GM12891 (cell line): ENCODE measurements at places on chromosomes 5 and 9.
A peak's percentile ranks its signal among the peaks of the same experiment; 100 is the strongest.

DNA sequence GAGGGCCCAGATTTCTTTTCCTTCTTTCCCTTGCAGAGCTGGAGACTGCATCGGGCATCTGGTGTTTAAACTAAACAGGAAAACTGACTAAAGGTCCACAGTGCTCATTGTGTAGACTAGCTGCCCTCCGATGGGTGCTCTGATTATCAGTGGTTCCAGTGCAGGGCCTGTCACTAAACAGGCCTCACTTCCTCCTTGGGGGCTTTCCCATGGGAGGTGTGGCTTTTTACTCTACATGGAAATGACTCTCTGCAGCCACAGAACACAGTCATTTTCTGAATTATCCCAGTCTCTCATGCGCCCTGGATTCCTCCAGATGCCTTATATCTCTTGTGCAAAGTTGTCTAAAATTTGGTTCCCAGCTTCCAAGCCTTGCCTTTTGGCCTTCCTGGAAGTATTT is 199.2 kb downstream of the TRIO start:
- no peak for DNase-seq

GRCh38 chr5:34695275-34696027 is 39.3 kb downstream of the RAI14 start:
- no peak for DNase-seq

DNA sequence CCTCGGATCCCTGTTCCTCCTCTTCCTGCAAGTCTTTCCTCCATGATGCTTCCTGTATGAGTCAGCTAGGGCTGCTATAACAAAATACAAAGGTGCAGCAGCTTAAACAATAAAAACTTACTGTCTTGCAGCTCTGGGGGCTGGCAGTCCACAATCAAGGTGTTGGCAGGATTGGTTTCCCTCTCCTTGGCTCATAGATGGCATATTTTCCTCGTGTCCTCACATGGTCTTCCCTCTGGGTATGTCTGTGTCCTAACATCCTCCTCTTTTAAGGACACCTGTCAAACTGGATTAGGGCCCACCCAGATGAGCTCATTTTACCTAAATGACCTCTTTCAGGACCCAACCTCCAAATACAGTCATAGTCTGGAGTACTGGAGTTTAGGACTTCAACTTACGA is 117.5 kb downstream of the MED10 start:
- no peak for DNase-seq

DNA sequence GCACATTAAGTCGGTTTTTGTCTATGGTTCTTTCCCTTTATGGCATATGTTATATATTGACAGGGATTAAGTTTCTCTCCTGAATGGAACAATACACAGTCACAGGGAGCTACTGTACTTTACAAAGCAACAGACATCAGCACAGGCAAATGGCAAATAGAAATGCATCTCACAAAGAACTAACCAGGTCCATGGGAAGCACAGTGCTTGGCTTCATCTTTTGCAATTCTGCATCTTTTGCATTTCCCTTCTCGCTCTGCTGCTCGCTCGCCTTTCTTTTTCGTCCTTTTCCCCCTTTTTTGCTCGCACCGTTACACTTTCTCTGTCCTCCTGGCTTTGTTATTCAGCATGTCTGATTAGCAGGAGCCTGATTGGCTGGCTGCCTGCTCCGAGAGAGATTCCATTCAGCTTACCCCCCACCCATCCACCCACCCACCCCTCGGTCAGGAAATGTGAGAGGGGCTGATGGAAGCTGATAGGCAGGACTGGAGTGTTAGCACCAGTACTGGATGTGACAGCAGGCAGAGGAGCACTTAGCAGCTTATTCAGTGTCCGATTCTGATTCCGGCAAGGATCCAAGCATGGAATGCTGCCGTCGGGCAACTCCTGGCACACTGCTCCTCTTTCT is at the start of gene ADAMTSL1:
ADAMTSL1 (plus strand) TSS at position 502 of the 628 bp plus-strand sequence; CDS start at position 582, 80 bp downstream.
- no peak for DNase-seq

GRCh38 chr9:127874301-127875221 is 2.9 kb downstream of the AK1 start:
- no peak for DNase-seq

GRCh38 chr5:41874512-41875060 is 4.4 kb upstream of the OXCT1 start:
- no peak for DNase-seq

GRCh38 chr9:124102363-124102762 is 90.8 kb downstream of the LHX2 start:
- DNase-seq, result no peak

DNA sequence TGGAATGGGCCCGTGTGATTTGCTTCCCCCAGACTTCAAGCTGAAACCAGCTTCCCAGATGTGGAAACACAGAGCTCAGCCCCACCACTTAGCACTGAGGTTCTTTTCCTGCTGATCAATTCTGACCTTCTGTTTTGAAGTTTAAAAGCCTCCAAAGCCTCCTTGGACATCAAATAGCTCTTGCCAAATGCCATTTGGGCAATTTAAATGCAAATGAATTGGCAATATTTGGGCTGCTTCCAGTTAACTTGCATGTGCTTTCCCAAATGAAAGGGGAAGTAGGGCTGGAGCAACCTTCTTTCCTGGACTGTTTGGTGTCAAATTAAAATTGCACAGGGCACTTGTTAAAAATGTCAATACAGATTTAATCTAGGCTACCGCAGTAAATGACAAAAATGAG is 710.5 kb downstream of the TLR4 start:
- no peak for DNase-seq

DNA sequence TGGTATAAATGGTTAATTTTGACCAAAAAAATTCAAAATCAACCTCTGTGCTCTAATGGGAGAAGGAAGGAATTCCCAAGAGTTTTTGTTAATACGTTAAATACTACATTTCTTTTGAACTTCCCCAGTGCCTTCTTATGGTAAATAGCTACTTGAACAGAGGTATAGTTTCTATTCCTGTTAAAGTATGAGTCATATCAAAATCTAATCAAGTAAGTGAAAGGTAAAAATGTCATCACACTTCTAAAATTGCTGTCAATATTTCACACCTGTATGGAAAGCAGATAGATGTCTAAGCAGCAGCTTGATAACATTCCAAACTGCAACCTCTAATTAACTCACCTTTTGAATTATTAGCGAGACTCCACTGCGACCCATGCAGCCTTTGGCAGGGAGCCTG is 214.1 kb upstream of the MEF2C start:
- no peak for DNase-seq

DNA sequence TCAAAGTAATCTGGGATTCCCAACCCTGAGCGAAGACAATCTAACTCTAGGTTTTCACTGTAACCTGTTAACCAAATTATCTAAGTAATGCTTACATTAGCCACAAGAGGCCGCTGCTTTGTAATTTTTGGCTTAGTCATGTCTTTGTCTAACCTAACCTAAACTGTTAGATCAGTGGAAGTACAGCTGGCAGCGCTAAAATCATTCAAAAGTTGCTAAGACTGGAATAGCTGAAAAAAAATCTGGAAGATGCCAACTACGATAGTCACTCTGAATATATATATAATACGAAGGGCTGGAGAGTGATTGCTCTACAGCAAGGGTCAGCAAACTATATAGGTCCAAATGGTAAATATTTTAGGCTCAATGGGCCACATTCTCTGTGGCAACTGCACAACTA is 60.2 kb downstream of the FBXO38 start:
- DNase-seq, result peak; percentile 25

DNA sequence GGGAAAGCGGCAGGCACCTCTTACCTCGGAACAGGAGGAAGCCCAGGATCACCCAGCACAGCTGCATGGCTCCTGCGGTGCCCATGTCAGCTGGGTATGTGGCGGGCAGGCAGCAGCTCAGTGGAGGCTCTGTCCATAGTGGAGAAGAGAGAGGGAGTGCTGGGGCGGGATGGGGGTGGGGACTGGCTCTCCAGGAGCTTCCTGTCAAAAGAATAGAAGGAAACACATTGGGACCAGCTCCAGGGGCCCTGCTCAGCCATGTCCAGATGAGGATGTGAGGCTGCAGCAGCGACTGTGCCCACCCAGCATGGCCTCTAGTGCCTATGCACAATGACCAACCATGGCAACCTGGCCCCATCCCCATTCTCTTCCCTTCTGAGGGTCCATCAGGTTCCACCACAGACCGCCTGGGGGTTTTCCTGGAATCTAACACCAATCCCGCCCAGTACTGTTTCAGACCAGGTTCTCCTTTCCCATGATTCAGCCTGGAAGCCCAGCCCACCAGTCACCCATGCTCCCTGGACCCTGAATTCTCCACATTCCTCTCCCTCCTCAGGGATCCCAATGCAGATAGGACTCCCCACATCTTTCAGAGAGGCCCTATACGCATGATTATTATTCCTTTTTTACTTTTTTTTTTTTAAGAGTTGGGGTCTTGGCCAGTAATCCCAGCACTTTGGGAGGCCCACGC is at the start of gene ECSCR:
ECSCR (minus strand) TSS at position 158 of the 691 bp plus-strand sequence; CDS start at position 85, 73 bp downstream.
- no peak for DNase-seq

GRCh38 chr9:111276431-111277128 is 53.4 kb downstream of the OR2K2 start:
- no peak for DNase-seq

- no peak for DNase-seq
These were observed 208.5 kb downstream of the FSTL4 start for GRCh38 chr5:133403741-133404364.

GRCh38 chr5:76277736-76278135 is 125.3 kb upstream of the IQGAP2 start:
- DNase-seq, result no peak

GRCh38 chr5:170628028-170628427 is 124.2 kb downstream of the KCNIP1 start:
- no peak for DNase-seq

- DNase-seq, result no peak
These were observed 2.8 kb downstream of the CD74 start for GRCh38 chr5:150409638-150410523.

DNA sequence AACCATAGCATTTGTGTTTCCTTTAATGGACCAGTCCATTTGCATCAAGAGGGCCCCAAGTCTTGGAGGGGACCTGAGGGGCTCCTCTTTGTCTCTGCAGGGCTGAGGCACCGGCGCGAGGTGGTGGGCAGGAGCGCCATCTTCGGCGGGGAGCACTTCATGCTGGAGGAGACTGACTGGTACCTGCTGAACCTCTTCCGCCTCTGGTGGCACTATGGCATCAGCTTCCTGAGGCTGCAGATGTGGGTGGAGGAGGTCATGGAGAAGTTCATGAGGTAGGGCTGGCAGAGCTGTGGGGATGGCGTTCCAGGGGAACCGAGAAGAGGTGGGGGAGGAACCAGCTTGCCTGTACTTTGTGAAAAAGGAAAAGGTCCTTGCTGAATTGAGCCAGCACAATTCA is 6.1 kb downstream of the PCYOX1L start:
- DNase-seq, result no peak

GRCh38 chr9:135296735-135297455 is 182.7 kb upstream of the PPP1R26 start:
- DNase-seq, result no peak

GRCh38 chr9:89524963-89525362 is 27.1 kb upstream of the SEMA4D start:
- DNase-seq, result no peak

DNA sequence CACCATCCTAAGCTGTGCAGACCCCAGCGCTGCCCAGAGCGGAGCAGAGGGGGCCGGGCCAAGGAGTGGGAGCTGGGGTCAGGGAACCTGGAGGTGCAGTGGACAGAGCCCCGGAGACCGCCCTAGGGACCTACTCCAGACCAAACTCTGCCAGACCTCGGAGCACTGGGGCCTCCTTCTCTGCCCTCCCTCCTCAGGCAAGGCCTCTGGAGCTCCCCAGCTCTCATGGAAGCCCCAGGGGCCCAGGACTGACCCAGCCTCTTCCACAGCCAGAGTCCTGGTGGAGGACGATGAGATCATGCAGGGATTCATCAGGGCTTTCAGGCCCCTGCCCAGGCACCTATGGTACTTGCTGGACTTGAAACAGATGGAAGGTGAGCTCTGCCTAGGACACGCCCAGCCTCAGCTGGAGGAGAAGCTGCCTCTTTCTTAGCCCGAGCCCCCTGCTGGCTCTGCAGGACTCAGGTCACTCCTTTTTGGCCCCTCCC is 3.6 kb downstream of the PAEP start:
- DNase-seq, result no peak

DNA sequence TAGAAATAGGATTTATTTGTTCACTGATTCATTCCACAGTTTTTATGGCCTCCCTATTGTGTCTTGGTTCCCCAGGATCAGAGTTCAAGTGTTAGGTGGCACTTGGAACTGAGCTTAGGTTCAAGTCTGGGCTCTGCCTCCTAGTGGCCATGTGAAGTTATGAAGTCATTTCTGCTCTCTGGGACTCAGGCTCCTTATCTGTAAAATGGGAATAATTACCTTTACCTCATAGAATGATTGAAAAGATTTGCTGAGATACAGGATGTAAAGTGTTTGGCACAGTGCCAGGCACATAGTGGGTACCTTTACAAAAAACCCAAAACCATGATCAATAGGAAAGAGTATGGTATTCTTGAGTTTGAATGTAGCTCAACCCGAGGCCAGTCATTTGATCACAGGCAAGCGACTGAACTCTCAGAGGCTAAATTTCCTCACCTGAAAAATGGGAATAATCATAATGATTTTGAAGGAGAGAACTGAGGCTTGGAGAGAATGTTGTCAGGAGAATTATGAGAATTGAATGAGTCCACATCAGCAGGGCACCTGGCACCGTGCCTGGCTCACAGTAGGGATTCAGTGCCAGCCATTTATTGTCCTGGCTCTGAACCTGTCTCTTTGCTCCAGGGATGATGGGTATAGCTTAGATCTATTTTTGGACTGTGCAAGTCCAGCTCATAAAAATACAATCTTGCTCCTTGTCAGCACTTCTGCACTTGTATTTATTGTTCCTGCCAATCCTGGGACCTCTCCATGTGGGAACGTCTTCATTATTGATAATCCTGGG is 10.8 kb downstream of the NSG2 start:
- DNase-seq, result no peak

DNA sequence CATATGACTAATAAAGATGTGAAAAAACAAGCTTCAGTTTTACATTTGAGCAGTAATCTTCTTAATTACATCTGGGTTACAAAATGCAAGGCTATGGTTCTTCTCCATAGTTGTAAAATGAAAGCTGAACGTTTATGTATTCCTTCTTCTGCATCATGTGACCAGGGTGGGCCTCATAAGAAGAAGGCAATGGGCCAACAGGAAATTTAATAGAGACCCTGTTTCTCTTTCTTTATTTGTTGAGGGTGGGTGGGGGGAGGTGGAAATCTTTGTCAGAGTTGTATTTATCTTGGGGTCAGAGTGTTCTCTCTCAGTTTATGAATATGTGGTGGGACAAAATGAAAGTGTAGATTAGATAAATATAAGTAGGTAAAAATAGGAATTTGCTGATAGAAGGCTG is 418.8 kb downstream of the TLE4 start:
- DNase-seq, result no peak

- DNase-seq, result no peak
These were observed 553.2 kb downstream of the DTWD2 start for GRCh38 chr5:118435131-118435530.

- no peak for DNase-seq
These were observed 581 bp upstream of the C9orf40 start for GRCh38 chr9:74953235-74953751.

- DNase-seq, result no peak
These were observed at the start of gene MYOZ3 for GRCh38 chr5:150661086-150661485. TSS of gene MYOZ3 (plus strand) at chr5:150661251. CDS start at chr5:150662942, 1,691 bp downstream.
